GM12878 (cell line): ENCODE measurements at places on chromosomes 11 and 22. TPM values are rescaled to one million over a fixed set of nuclear protein-coding genes. Genes with fewer than 3 reads are reported as not detected.

CALCA gene
- polyA plus RNA-seq: not detected in 2 replicates

DNA sequence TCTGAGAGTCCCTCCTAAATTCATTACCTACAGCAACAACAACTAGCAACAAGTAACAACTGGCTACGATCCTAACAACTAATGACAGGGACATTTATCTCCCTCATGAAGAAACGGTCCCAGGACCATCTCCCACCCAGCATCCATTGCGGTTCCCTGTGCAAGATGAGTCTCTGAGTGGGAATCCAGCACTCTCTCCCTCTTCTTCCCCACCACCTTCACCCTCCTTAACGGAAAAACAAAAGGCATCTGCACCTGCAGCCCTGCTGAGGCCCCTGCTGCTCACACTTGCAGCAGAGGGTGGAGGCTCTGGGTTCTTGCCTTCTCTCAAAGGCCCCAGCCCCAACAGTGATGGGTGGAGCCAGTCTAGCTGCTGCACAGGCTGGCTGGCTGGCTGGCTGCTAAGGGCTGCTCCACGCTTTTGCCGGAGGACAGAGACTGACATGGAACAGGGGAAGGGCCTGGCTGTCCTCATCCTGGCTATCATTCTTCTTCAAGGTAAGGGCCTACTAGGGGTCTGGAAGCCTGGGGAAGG is at the start of gene CD3G:
CD3G (plus strand) TSS at position 364 of the 535 bp plus-strand sequence; CDS start at position 444, 80 bp downstream.
- no peak for DNase-seq

GRCh38 chr11:110738641-110739040 is 26.4 kb upstream of the ARHGAP20 start:
- no peak for DNase-seq

MUC15 gene
- polyA plus RNA-seq: not detected in 2 replicates

OR10D3 gene
- polyA plus RNA-seq: not detected in 2 replicates

- DNase-seq: no peak
These were observed 7.2 kb upstream of the CARD10 start for GRCh38 chr22:37526376-37526775.

DNA sequence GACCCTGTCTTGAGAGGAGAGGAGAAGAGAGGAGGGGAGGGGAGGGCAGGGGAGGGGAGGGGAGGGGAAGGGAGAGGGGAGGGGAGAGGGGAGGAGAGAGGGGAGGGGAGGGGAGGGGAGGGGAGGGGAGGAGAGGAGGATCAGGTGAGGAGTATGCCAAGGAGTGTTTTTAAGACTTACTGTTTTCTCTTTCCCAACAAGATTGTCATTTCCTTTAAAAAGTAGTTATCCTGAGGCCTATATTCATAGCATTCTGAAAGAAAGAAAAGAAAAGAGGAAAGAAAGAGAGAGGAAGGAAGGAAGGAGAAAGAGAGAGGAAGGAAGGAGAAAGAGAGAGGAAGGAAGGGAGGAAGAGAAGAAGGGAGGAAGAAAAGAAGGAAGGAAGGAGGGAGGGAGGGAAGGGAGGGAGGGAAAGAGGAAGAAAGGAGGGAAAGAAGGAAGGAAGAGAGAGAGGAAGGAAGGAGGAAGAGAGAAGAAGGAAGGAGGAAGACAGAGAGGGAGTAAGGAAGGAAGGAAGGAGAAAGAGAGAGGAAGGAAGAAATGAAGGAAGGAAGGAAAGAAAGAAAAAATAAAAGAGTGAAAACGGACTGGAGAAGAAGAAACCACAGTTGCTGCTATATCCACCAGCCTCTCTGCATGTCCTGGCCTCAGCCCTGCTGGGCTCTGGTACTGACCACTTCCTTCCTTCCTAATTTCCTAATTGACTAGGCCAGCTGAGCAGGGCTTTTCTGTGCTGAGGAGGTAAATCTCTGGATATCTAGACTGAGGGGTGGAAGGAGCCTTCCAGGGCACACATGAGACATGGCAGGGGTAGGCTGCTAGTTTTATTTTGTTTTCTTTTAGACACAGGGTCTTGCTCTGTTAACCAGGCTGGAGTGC is 1.1 kb upstream of the SAA1 start:
- no peak for DNase-seq

APOA1 gene
- 0.14 and 0.23 TPM in 2 replicates for polyA plus RNA-seq

NLRP14 gene
- 0.05 TPM in 1 of 2 replicates, not detected in the other for polyA plus RNA-seq

DNA sequence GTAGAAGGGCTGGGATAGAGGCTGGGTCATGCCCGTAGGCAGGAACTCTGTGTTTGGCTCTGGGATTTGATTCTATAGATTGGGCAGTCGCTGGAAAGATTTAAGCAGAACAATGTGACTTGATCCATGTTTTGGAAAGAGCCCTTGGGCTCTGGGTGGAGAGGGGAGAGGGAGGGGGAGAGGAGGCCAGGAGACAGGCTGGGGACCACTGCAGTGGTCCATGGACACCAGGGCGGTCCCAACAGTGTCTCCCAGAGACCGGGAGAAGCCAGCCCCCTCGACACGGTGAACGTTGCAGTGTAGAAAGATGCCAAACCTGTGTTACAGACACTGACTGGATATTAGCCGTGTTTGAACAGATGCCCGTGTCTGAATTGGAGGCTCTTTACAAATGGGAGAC is 19.5 kb downstream of the PVALB start:
- no peak for DNase-seq

- no peak for DNase-seq
These were observed 30.7 kb downstream of the ELFN2 start for GRCh38 chr22:37396488-37397084.

DNA sequence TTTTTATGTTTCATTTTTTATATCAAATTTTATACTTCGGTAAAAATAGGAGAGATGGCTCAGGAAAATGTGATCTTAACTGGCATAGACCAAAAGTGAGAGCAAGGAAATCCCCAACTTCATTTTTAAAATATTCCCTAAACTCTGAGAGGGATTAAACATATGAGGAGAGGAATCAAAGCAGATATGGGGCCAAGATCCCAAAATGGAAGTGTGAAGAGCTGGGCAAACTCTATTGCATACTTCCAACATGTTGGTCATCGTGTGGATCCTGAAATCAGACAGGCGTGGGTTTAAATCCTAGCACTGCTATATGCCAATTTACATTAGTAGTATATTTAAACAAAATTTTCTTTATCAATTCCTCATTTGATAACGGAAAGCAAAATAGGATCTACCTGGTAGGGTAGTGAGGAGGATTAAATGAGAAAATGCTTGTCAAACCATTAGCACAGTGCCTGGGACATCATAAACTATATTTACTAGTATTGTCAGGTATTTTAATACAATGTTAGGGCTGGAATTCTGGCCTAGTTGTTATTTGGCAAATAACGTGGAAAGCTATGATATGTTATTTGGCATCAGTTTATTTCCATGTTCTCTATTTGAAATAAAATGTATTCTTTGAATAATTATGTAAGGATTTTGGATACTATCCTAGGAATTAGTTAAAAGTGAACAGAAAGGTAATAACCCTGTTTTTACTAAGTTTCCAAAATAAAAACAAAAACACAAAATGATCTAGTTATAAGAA is 392.8 kb upstream of the CCDC90B start:
- no peak for DNase-seq

ACRV1 gene
- polyA plus RNA-seq: 0.74 and 0.78 TPM in 2 replicates
